ENCODE measurements at places on chromosomes 1 and 21.

- DNase-seq = peak; percentile 27
Observed at GRCh38 chr1:20485527-20486456, at the start of gene CAMK2N1. Gene CAMK2N1 (minus strand): TSS chr1:20486210. CDS start chr1:20485379, 831 bp downstream.

DNA sequence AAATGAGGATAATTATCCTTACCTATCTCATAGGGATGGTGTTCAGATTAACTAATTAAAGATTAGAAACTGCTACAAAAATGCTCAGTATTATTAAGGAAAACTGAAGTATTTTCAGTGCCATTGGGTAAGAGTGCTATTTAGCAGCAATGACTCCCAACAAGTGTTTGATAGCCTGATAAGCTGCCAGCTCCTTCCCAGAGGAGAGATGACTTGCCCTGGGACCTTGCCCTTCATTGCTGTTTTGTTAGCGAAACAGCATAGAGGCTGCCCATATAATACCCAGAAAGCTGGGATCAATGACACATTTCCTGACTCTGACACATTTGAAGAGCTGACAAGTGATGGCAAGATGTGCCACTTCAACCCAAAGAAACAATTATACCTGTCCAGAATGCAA is 592.2 kb downstream of the ADGRL2 start:
- no peak for DNase-seq

GRCh38 chr1:80973101-80973500 is 827.6 kb upstream of the ADGRL2 start:
- no peak for DNase-seq

- no peak for DNase-seq
Observed at GRCh38 chr1:69246109-69246508, 321.6 kb upstream of the LRRC7 start.

DNA sequence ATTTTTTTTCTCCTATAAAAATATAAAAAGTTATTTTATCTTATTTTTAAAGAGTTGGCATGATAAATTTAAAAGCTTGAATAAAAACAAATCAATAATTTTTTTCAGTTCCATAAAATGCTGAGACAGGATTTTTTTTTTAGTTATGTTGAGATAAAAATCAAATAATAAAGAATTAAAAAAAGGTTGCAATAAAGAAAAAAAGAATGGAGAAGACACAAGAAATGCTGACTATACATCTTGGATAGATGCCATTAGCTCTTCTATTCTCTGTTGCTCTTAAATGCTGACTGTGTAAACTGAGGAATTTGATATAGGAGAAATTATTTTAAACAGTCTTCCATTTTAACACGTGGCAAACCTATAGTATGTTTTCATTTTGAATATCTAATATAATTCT is 2298.5 kb downstream of the MRPL39 start:
- DNase-seq = no peak

GRCh38 chr1:59670662-59671061 is 144.1 kb upstream of the HOOK1 start:
- DNase-seq = no peak

GRCh38 chr1:36223381-36223995 is 755 bp upstream of the THRAP3 start:
- DNase-seq = no peak

GRCh38 chr1:192776206-192776605 is 32.6 kb upstream of the RGS2 start:
- DNase-seq = no peak

DNA sequence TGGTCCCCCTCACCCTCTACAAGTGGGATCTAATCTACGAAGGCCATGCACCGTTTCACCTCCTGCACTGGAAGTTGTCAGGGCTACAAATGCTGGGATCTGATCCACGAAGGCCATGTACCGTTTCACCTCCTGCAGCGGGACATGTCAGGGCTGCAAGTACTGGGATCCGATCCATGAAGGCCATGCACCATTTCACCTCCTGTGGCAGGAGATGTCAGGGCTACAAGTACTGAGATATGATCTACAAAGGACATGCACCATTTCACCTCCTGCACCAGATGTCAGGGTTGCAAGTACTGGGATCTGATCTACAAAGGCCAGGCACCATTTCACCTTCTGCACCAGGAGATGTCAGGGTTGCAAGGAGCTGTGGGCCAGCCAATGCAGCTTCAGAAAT is 7.0 kb downstream of the ALDH4A1 start:
- no peak for DNase-seq

GRCh38 chr1:115063228-115063901 is 25.9 kb downstream of the TSPAN2 start:
- DNase-seq = no peak

DNA sequence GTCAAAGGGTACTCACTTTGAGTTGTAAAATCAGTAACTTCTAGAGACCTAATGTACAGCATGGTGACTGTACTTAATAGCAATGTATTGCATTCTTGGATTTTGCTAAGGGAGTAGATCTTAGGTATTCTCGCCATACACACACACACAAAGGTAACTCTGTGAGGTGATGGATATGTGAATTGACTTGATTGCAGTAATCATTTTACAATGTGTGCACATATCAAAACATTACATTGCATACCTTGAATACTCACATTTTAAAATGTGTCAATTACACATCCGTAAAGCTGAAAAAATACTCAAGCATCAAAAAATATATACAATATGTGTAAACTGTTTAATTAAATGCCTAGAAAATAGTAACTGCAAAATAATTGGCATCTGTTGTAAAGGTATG is 86.0 kb downstream of the SLC35F3 start:
- no peak for DNase-seq

GRCh38 chr1:159880430-159880829 is 18.0 kb upstream of the VSIG8 start:
- DNase-seq = no peak

- DNase-seq = no peak
Observed at GRCh38 chr1:74548961-74549750, 36.7 kb upstream of the LRRC53 start.

DNA sequence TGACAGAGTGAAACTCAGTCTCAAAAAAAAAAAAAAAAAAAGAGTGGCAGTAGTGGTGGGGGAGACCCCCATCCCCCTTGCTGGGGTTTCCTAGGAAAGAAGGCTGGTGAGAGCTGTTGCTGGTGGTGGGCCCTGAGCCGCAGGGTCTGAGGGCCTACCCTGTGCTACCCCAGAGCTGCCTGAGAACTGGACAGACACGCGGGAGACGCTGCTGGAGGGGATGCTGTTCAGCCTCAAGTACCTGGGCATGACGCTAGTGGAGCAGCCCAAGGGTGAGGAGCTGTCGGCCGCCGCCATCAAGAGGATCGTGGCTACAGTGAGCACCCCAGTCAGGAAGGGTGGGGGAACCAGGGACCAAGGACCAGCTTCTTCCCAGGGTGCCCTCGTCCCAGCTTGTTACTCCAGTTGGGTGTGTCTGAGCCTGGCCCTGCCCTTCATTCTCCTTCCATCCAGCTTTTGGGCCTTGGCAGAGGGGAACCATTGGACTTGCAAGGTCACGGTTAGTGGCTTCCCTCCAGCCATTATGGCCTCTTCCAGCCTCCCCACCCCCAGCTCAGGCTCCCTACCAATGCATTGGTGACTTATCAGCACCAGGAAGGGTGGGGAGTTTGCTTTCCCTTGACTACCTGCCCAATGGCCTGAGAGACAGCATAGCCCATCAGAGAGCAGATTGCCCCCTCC is 10.5 kb downstream of the LDLRAP1 start:
- DNase-seq = no peak

DNA sequence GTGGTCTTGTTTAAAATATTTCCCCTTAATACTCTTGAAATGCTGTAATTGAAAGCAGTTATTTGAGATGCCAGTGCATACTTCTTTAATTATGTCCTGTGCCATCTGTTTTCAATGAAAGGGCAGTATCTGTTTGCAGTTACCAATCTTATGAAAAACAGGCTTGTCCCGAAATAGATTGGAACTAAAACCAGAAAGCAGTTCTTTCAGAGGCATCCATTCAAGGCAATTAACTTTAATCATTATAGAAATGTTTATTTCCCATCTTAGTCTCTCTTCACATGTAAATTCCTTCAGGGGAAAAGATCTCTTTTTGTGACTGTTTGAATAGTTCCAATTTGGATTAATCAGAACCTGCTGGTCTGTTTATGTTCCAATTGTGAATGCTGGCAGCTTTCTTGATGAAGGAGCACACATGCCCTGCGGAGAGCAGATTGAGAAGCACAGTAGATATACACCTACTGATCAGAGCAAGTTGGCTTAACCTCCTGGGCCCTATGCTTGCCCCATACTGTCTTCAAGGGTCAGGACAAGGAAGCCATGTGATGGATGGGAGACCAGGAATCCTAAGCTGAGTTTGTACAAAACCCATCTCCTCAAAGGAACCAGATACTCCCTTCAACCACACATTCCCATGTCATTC is 41.6 kb upstream of the MROH9 start:
- DNase-seq = no peak

DNA sequence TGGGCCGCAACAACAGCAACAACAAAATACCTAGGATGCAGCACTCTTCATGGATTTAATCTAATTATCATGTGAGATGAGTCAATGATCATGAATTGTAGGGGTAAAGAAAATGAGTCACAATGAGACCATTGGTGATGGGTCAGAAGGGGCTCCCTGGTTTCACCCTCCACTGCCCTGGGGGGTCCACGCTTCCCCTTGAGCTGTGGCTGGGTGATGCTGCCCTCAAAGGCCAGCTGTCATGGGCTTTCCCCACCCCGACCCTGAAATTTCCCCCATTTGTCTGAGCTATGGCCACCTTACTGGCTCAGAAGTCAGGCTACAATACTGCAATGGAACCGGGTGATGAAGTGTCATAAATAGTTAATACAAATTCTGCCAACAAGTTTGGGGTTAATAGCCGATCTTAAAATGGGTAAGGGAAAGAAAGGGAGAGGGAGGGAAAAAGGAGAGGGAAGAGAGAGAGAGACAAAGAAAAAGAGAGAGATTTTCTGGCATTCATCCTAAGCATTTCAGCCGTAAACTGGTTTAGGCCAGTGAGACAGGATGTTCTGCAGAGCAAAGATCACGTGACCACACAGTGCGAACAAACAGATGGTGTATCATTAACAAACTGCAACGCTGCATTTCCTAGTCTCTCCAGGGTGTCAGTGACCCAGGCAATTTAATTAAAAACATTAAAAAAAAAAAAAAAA is 143.4 kb upstream of the ERRFI1 start:
- peak; percentile 78 for DNase-seq

DNA sequence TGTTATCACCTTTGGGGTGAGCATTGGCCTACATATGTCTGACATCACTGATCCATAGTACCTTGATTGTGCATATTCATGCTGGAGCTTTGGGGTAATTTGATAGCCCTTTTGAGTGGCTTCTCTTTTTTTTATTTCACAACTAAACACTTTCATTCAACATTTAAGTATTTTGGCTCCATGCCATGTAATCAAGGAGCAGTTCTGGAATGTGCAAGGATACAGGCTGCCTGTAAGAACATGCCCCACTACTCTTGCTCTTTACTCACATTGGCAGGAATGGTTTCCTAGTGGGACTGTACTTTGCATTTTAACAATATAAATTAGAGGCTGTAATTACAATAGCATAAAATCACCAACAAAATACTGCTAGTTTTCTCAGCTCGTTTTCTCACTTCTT is 300.7 kb upstream of the SPAG17 start:
- no peak for DNase-seq

DNA sequence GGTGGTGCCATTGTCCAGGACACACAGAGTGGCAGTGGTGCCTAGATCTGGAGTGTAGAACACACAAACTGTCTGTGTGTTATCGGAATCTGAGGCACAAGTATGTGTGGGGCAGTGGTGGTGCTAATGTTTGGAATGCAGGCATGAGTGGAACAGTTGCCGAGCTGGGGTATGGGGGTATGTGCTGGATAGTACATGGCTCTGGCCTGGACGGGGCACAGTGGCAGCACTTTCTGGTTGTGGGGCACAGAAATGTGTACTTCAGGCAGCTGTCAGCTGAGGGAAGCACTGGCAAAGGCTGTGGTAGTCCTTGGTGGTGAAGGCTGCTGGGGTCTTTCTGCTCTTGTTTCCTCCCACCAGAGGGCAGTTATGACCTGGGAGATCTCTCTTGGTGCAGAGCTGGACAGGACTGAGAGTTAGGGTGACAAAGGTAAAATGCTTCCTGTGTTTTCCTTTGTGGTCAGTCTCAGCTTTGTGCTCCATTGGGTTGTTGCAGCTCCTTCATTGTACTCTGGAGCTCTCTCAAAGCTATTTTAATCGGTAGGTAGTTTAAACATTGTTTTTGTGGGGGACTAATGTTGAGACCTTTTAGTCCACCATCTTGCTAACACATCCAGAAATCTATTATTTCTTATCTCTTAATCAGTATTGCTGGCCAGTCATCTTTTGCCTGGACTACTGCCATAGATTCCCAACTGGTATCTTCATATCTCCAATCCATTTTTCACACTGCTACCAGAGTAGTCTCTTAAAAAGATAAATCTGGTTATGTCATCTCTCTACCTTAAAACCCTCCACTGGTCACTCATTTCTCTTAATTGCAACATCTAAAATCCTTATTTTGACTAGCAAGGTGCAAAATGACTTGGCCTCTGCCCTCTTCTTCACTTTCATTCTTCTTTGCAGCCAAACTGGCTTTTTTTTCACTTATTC is 83.9 kb upstream of the NBPF4 start:
- peak; percentile 30 for DNase-seq

DNA sequence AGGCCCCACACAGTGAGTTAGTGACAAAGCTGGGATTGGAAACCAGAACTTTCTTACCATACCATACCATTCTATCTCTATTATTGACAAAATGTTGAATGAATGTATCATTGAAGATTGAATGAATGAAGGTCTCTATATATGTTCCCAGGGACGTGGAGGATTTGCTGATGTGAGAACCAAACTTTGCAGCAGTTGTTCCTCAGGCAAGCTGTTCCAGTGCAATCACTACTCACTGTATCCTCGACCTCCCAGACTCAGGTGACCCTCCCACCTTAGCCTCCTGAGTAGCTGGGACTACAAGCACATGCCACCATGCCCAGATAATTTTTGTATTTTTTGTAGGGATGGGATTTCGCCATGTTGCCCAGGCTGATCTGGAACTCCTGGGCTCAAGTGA is 11.6 kb upstream of the LIN28A start:
- no peak for DNase-seq

- no peak for DNase-seq
Observed at GRCh38 chr21:41269535-41269934, 47.1 kb upstream of the FAM3B start.

GRCh38 chr1:9852410-9853248 is 28.9 kb upstream of the CLSTN1 start:
- DNase-seq = peak; percentile 84

GRCh38 chr1:221174330-221174993 is 295.2 kb downstream of the HLX start:
- peak; percentile 87 for DNase-seq

- no peak for DNase-seq
Observed at GRCh38 chr1:68107771-68108170, 57.3 kb upstream of the DIRAS3 start.

- peak; percentile 76 for DNase-seq
Observed at GRCh38 chr1:36517011-36517771, 34.5 kb upstream of the CSF3R start.

GRCh38 chr1:205325334-205325884 is 3.9 kb upstream of the NUAK2 start:
- DNase-seq = peak; percentile 93
